ENCODE measurements at places on chromosomes 16 and 17.

GRCh38 chr16:88973007-88973410 is 4.0 kb downstream of the CBFA2T3 start:
- DNase-seq, result no peak

DNA sequence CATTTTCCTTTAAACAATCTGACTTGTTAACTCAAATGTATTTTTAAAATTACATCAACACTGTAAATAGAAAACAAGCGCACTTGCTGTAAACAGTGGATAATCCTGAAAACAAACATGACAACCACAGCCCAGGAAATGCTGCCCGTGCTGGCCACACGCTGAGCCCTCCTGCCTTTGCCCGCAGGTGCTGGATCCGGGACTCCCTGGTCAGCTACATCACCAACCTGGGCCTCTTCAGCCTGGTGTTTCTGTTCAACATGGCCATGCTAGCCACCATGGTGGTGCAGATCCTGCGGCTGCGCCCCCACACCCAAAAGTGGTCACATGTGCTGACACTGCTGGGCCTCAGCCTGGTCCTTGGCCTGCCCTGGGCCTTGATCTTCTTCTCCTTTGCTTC is 6.6 kb upstream of the ADGRG3 start:
- DNase-seq, result no peak

- no peak for DNase-seq
Observed at GRCh38 chr17:60573236-60574051, 26.5 kb upstream of the PPM1D start.

DNA sequence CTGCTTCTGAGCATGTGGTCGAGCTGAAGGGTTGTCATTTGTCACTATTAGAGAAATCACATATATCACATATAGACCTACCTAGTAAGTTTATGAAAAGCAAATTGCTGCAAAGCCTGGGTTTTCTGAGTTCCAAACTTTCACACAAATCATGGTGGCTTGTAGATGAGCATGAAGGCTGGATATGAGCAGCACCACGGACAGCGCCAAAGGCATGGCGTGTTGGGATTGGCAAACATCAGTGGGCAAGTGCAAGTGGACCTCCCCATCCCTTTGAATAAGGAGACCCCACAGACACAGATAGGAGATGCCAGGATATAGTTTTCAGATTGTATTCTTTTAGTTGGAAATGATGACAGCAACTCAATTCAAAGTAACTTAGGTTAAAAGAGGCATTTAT is 77.6 kb upstream of the CACNG3 start:
- no peak for DNase-seq

DNA sequence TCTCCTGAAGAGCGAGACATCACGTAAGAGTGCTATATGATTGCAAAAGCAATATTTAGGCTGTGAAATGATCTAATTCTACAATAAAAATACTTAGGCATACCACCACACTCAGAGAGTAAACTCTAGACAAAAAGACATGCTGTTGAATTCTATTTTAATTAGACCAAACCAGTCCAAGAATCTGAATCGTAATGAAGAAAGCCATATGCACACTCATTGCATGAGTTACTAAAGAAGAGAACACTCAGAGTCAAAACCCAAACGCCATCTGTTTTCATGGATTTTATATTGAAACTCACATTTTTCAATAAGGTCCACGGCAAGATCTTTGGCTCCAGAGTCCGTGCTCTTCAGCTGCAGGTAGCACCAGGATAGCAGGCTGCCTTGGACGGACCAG is 65.2 kb downstream of the ZZEF1 start:
- no peak for DNase-seq

GRCh38 chr17:18248300-18248731 is 10.2 kb downstream of the FLII start:
- DNase-seq, result no peak

DNA sequence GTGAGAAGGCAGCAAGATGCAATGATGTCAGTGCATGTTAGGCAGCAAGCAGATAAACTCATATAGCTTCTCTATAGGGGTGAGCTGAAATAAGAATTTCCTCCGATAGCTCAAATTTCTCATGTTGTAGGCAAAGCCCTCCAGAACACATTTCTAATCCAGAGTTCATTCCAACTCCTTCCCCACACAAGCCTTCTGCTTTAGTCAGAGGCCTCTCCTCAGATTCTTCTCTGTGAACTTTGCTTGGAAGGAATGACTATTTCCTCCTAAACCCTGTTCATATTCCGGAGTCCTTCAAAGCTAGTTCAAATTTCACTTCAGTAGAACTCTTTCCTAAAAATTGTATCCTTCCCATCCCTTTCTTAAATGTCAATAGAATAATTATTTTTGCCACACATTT is 144.8 kb downstream of the KCNJ2 start:
- DNase-seq, result no peak

Measured in suprapubic skin (tissue), 4 donors.